ENCODE measurements at places on chromosomes 4 and X.

GRCh38 chr4:11597506-11597905 is 168.8 kb upstream of the HS3ST1 start:
- no peak for DNase-seq

- no peak for DNase-seq
Measured at GRCh38 chrX:55754861-55755294, 37.3 kb downstream of the RRAGB start.

GRCh38 chrX:39974270-39974669 is 123.5 kb downstream of the BCOR start:
- DNase-seq, result no peak

DNA sequence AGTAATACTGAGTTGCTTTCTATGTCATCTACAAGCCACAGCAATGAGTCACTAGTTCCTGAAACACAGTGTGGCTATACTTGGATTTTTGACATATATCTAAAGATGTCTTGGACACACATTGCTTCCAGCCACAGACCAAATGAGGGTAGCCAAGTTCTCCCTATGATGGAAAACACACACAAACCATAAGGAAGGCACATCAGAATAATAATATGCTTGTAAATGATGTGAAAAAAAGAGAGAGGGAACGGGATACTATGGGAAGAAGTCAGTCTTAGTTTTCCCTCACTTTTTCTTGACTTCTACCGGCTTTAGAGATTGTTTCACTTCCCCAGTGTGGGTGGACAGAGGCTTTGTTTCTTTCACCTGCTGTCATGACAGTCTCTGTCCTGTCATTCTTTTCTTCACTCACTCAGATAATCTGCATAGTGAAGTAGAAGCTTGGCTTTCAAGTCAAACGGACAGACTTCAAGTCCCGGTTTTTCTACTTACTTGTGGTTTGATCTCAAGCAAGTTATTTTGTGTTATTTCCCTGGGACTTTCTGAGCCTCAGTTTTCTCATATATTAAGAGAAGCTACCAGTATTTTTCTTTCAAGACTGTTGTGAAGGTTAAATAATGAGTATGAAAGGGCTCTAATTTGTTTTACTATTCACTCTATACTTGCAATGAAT is 34.7 kb downstream of the P2RY10 start:
- DNase-seq, result no peak

DNA sequence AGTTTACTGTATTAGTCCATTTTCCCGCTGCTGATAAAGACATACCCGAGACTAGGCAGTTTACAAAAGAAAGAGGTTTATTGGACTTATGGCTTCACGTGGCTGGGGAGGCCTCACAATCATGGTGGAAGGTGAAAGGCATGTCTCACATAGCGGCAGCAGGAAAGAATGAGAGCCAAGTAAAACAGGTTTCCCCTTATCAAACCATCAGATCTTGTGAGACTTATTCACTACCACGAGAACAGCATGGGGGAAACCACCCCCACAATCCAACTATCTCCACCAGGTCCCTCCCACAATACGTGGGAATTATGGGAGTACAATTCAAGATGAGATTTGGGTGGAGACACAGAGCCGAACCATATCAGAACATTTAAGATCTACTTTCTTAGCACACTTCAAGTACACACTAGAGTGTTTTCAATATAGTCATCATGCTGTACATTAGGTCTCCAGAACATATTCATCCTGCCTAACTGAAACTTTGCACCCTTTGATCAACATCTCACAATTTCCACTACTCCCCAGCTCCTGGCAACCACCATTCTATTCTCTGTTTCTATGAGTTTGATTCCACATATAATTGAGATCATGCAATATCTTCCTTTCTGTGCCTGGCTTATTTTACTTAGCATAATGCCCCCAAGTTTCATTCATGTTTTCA is 341.0 kb downstream of the ARHGAP24 start:
- DNase-seq, result no peak

GRCh38 chr4:2592572-2592971 is 56.1 kb downstream of the FAM193A start:
- DNase-seq, result no peak
